ENCODE measurements at places on chromosomes 2 and 18. TPM values are rescaled to one million over a fixed set of nuclear protein-coding genes. Genes with fewer than 3 reads are reported as not detected.

SP140L gene
- 49.1 TPM for total RNA-seq

LYG2 gene
- not detected for total RNA-seq

GRCh38 chr18:59783138-59783537, 85.9 kb upstream of the CCBE1 start:
- peak; percentile 61 for DNase-seq

DNA sequence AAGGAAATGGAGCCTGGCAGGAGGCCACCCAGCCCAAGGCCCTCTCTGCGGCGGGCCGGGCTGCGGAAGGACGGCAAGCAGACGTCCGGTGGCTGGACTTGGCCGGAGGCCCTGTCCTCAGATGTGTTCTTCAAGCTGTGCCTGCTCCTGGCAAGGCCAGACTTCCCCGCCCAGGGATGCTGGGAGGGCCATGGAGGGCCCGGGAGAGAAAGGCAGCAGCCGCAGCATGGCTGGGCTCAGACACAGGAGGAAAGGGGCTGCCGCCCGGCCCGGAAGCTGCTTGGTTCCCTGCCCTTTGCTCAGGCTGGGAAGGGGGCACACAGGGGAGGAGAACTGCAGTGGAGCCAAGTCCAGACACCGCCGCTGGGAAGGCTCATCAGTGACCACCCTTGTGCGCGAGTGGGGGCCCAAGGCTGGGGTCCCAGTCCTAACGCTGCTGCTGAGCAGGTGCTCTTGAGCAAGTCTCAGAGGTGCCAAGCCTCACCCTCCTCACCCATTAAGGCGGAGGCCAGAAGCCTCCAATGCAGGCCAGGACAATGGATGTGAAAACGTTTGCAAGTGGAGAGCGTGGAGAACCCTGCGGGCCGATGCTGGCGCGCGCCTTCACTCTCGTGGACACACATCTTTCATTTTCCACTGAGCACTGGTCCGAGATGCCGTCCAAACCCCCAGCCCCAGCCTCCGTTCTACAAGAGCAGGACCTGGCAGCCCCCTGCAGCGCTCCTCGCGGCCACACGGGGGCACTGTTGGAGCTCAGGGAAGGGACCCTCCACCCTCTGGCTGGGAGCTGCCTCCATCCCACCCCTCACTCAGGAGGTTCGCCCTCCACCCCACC, 7.9 kb downstream of the CROCC2 start:
- DNase-seq, result peak; percentile 91
